H1 (cell line): ENCODE measurements at places on chromosomes 2 and 18. TPM values are rescaled to one million over a fixed set of nuclear protein-coding genes. Genes with fewer than 3 reads are reported as not detected.

The CYP26B1 gene
- total RNA-seq, result 0.36 and 0.69 TPM in 2 replicates

DNA sequence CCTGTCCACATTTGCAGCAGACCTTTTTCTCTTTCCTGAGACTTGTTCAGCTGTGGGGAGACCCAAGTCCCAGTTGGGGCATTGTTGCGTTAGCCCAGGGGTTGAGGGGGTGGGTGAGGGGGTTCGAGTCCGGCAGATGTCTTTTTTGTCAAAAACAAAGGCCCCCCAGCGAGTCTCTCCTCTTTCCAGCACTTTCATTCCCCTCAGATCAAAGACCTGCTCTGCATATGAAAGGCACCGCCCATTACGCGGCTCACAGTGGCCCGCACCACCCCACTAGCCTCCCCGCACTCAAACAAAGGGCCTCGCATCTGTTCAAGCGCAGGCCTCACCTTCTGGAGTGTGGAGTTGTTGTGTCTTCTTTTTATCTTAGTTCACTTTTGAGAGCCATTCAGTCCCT, 25.2 kb downstream of the TRABD2A start:
- DNase-seq, result peak; percentile 74

DNA sequence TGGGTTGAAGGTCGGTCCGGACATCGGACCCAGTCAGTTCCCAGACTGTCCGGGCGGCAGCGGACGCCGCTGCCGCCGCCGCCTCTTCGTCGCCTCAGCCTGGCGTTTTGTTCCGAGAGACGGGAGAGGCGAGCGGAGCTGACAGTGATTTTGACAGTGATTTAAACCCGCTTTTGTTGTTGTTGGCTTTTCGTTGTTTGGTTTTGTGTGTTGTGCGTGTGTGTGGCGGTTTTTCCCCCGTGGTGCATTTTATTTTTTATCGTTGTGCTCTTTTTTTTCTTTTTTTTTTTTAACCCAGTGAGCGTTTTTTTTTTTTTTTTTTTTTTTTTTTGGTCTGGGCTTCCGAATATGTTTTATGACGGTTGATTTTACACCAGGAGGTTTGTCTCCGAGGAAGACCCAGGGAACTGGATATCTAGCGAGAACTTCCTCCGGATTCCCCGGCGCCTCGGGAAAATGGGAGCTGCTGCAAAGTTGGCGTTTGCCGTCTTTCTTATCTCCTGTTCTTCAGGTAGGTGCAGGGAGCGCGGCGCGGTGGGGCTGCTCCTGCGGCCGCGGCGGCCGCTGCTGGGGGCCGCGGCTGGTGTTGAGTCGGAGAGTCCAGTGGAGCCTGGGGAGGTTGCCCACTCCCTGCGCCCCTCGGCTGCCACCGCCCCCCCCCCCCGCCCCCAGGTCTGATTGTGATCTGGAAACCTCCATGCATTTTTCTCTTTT, at the start of gene ACVR2A:
Gene ACVR2A, plus strand, starts transcription at position 333 of the 714 bp plus-strand sequence. Its CDS starts 124 bp downstream, at position 457.
- no peak for DNase-seq

GRCh38 chr18:36200354-36200771, 13.1 kb downstream of the MOCOS start:
- no peak for DNase-seq

The PSMA8 gene
- total RNA-seq, result not detected in 2 replicates

DNA sequence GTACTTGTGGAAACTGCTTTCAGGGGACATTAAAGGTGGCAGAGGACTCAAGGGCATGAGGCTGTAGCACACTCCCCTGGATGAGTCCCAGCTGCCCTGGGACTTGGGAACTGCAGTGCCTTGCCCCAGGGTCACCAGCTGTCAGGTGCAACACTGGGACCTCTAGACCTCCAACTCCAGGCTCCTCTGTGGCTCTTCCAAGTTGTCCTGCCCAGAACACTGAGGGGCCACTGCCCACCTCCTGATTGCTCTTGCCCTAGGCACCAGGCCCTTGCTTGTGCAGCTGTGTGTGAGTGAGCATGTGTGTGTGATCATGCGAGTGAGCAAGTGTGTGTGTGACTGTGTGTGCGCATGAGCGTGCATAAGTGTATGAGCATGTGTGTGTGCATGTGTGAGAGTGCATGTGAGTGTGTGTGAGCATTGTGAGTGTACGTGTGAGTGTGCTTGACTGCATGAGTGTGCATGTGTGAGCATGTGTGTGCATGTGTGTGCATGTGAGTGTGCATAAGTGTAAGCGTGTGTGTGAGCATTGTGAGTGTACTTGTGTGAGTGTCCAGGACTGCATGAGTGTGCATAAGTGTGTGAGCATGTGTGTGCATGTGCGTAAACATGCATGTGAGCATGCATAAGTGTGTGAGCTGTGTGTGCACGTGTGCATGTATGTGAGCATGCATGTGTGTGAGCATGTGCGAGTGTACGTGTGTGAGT, 301.5 kb downstream of the NDUFA10 start:
- DNase-seq, result no peak

The SPDYA gene
- total RNA-seq, result 0.27 and 0.35 TPM in 2 replicates

- DNase-seq, result peak; percentile 41
These were observed 1060.0 kb upstream of the DDX18 start for GRCh38 chr2:116754381-116755101.

The TMEM247 gene
- not detected in 2 replicates for total RNA-seq

- no peak for DNase-seq
These were observed 29.3 kb upstream of the LBH start for GRCh38 chr2:30201990-30202389.

The CKAP2L gene
- total RNA-seq, result 19.3 and 20.7 TPM in 2 replicates

The CARF gene
- 1.9 and 2.6 TPM in 2 replicates for total RNA-seq

DNA sequence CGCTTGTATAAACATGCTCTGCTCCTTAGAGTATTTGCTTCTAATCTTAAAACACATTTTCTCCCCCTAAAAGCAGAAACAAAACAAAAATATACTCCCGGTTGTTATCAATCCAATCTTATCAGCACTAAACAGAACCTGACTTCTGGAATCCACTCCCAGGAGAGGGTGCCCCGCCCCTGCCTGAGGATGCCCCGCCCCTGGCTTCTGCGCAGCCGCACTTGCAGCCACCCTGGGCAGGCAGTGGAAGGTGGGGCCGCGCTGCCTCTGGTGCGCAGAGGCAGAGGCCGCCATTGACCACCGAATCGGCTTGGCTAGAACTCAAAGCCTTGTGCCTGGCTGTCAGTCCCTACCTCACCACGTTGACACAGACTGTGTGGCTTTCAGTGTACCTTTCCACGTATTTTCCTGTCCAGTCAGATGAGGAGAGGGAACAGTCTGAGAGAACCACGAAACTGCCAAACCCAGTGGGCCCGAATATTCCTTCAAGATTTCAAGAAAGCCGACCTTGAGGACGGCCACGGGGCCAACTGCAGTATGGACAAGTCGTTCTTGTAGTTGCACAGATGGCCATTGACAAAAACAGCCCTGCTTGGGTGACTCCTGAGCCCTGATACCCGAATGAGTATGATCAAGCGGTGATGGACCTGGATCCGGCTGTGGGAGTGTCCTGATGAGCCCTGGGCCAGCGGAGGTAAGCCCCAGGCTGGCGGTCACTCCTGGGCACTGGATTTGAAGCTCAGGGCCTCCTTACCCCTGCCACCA, 46.2 kb upstream of the ARHGAP28 start:
- DNase-seq, result no peak

- no peak for DNase-seq
These were observed 252.9 kb downstream of the CLIP4 start for GRCh38 chr2:29367986-29368658.

- no peak for DNase-seq
These were observed 17.3 kb downstream of the BIN1 start for GRCh38 chr2:127089478-127090235.

The UGT1A3 gene
- not detected in 2 replicates for total RNA-seq

DNA sequence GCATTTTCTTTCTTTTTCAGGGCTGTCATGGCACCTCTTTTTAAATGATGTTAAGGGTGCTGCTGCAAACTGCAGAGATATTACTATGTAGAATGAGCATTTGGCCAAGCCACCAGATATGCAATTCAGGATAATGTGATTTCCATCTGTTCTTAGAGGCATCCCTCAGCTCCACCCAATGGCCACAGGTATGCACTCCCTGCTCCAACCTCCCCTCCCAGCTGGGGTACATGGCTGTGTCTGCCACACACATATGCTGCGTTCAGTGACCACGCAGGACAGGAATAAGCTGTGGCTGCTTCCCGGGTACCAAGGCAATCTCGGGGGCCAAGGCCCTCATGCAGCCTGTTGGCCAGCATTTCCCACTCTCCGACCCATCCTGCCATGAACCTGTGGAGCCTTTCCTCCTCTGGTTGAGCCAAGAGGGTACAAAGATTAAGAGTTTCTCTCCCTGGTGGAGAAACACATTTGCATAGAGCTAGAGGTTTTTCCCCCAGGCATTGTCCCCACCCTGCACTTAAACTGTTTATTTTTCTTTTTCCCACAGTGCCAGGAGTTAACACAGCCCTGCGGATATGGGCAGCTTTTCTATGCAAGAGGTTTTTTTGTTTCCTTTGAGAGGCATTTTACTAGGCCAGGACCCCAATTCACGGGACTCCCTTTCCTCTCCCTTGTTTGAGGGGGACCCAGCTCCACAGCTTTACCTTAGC, 147.0 kb downstream of the GCA start:
- no peak for DNase-seq

The VWA3B gene
- not detected in 2 replicates for total RNA-seq

- no peak for DNase-seq
These were observed 85.6 kb downstream of the CD8B2 start for GRCh38 chr2:106572541-106573450.

The AQP12B gene
- not detected in 2 replicates for total RNA-seq

DNA sequence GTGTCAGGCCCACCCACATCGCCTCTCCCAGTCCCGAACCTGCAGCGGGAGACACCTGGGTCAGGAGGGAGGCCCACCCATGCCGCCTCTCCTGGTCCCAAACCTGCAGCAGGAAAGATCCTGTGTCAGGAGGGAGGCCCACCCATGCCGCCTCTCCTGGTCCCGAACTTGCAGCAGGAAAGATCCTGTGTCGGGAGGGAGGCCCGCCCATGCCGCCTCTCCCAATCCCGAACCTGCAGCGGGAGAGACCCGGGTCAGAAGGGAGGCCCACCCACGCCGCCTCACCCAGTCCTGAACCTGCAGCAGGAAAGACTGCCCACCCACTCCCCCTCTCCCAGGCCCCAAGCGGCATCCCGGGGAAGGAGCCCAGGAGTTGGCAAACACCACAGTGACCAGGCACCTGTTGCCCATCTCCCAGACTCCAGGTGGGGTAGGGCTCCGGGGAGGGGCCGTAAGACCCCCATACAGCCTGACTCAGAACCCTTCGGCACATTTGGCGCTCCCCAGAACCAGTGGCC, 7.8 kb downstream of the SLC66A2 start:
- DNase-seq, result no peak
